Airway epithelial cell (primary cell): ENCODE measurements at places on chromosomes 7 and 10. TPM values are rescaled to one million over a fixed set of nuclear protein-coding genes. Genes with fewer than 3 reads are reported as not detected.

Gene TMEM213
- not detected in 2 replicates for total RNA-seq

Gene SLC39A12
- total RNA-seq, result not detected in 2 replicates

Gene HOXA1
- 0.28 TPM in 1 of 2 replicates, not detected in the other for total RNA-seq

Gene GRM8
- total RNA-seq, result under 0.01 TPM in 1 of 2 replicates, not detected in the other

Gene CARD11
- 3.2 and 6.1 TPM in 2 replicates for total RNA-seq

Gene SPDYE5
- total RNA-seq, result not detected in 2 replicates

Gene GPR26
- not detected in 2 replicates for total RNA-seq

Gene CAV2
- total RNA-seq, result 197 and 208 TPM in 2 replicates

Gene SP8
- total RNA-seq, result not detected in 2 replicates

Gene SFTPA2
- total RNA-seq, result not detected in 2 replicates

Gene CHCHD1
- 55.2 and 64.0 TPM in 2 replicates for total RNA-seq

Gene KIF11
- total RNA-seq, result 18.7 and 20.8 TPM in 2 replicates

Gene SAMD9L
- total RNA-seq, result 0.19 and 0.85 TPM in 2 replicates

Gene TMEM130
- total RNA-seq, result not detected in 2 replicates

Gene POLR2J2
- 0.19 and 4.0 TPM in 2 replicates for total RNA-seq

Gene LRMDA
- total RNA-seq, result 1.3 TPM in 2 replicates
